ENCODE measurements at places on chromosomes 11 and 22.
A peak's percentile ranks its signal among the peaks of the same experiment; 100 is the strongest.

DNA sequence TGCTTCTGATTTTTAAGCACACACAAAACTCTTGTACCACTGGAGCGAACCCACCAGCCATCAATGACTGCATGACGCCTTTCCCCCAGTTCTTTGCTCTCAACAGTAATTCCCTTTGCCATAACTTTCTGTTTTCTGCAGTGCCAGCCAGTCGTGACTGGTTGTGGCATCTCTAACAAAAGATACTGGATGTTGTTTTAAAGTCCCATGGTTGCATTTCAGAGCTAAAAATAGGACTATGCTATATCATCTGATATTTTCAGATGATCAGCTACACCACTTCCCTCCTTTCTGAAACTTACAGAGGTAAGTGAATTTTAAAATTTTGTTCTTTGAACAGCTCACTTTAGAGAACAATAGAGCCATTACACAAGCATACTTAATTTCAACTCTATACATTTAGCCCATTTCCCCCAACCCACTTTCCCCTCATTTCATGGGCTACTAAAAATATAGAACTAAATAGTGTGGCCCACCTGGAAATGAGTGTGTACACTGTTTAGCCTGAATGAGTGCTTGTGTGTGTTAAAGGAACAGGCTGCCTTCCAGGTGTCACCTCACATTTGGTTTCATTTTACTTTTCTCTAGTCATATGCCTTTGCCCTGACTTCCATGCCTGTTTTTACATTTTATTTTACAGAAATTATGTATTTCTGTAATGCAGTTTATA is 136.9 kb upstream of the ZC3H12C start:
- no peak for DNase-seq

- peak; percentile 38 for DNase-seq
Measured at GRCh38 chr11:61893981-61894380, 2.6 kb upstream of the FADS3 start.

DNA sequence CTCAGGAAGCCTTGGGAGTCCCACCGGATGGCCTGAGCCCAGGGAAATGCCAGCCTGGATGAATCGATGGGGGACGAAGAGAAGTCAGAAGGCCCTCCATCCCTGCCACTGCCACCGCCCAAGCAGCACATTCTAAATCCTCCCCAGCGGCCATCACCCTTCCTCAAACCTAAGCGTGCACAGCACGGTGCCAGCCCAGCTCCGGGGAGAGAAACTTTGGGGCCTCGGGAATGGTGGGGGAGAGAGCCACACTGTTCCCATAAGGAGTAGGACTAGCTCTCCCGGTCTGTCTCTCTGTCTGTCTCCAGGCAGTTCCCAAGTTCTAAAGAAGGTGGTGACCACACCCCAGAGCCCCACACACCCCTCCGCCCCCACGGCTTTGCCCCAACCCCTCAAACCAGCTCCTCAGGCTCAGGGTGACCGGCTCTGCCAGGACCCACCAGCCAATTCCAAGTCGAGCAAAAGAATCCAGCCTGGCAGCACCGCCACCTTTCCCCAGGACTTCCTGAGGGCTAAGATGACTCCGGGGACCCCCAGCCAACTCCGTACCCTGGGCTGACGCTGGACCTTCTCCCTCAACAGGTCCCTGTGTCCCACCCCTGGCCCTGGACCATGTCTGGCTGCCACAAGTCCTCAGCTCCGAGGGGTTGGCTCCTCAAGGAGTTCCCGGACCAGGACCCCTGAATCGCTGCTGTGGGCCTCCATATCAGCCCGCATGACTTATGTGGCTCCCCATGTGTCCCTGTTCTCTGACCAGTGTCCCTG is 2.7 kb downstream of the AHNAK start:
- no peak for DNase-seq

DNA sequence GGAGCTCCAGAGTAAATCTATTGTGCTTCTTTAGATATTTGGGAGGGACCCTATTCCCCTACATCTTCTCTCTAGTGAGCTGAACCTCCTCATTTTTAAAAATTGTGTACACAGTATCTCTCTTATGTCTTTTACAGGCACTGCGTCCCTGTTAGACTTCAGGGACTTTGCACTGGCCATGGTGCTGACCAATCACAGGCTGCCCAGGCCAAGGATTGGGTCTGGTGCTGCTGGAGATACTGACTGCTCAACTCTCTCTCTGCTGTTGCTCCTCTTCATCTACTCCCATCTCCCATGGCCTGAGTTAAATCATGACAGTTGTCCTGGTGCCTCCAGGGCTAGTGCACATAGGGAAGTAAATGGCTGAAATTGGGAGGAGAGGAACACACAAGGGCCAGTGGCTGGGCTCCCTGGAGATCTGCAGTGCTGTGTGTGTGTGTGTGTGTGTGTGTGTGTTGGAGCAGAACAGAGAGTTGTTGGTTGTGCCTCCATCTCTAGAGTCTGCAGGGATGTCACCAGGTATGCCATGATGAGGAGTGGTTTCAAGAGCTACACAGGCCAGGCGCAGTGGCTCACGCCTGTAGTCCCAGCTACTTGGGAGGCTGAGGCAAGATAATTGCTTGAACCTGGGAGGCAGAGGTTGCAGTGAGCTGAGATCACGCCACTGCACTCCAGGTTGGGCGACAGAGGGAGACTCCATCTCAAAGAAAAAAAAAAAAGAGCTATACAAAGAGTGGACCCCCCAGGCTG is 155.3 kb downstream of the ST3GAL4 start:
- DNase-seq = no peak

- DNase-seq = peak; percentile 88
Measured at GRCh38 chr11:68212421-68213134, 518 bp downstream of the KMT5B start.

GRCh38 chr11:86537541-86538222 is 134.7 kb downstream of the ME3 start:
- no peak for DNase-seq

GRCh38 chr22:40240686-40241085 is 63.0 kb downstream of the TNRC6B start:
- no peak for DNase-seq

DNA sequence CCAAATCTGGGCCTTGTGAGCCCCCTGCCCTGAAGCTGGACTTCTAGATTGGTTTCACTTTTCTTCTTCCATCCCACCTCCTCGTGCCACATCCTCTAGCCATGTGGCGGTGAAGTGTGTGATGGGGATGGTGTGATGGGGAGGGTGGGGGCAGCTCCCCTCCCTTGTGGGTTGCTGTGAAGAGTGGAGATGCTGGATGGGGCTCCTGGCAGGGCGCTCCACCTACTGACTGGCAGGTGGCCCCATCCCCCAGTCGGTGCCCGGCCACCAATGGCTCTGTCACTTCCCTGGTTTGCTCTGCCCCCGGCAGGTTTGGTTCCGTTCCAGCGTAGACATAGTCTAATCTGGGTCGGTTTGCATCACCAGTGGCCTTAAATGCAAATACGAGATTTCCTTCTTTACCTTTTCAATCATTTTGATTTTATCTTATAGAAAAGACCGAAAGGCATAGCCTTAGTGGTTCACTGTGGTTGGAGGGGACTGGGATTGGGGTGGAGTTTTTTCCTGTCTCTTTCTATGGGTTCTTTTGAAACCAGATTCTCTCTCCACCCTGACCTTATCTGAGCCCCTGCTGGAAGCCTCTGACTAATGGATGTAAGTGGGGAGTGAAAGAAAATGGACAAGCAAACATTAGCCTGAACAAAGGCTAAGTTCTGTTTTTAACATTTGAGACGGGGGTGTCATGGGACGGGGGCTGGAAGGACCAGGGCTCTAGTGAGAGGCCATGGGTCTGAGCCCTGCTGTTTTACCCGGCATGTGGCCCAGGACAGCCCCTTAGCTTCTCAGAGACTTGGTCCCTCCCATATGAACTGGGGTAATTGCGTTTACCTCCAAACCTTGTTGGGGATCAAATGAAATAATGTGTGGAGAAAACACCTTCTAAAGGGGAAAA is 149.3 kb downstream of the CACNA1I start:
- DNase-seq = no peak

GRCh38 chr11:130115218-130115617 is 44.4 kb upstream of the ST14 start:
- DNase-seq = no peak

DNA sequence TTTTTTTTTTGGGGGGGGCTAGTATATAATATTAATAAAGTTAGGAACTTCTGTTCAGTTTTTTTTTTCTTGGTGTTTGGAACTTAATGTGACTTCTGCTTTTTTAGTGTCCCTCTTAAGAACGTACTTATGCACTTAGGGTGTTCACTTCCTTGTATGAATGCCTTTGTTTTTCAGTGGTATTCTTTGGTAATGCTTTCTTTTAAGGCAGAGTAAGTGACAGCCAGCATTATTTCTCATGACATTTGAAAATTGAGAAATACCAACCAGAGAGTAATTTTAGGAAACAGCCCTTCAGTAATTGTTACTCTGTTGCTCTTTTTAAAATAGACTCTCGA is 2.4 kb downstream of the GRK3 start:
- DNase-seq = peak; percentile 86

- no peak for DNase-seq
Measured at GRCh38 chr11:122804161-122804560, 34.1 kb upstream of the CRTAM start.

- no peak for DNase-seq
Measured at GRCh38 chr22:48850658-48851287, 976.9 kb downstream of the BRD1 start.

GRCh38 chr11:2888266-2888968 is 2.8 kb upstream of the CDKN1C start:
- peak; percentile 85 for DNase-seq

DNA sequence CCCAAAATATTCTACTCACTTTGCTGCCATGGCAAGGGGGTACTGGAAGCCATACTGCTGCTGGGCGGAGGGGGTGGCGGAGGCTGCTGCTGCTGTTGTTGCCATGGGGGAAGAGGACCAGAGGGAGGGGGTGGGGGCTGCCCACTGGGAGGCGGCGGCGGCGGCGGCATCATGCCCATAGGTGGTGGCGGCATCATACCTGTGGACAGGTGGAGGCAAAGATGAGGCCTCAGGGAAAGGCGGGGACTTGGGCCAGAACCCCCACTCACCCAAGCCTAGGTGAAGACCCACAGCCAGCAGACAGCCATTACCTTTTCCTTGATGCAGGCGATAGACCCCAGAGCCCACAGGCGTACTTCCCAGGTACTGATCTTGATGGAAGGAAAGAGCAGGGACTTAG is 7.1 kb upstream of the PYGM start:
- no peak for DNase-seq

GRCh38 chr11:35090125-35090524 is 48.8 kb upstream of the CD44 start:
- DNase-seq = no peak

DNA sequence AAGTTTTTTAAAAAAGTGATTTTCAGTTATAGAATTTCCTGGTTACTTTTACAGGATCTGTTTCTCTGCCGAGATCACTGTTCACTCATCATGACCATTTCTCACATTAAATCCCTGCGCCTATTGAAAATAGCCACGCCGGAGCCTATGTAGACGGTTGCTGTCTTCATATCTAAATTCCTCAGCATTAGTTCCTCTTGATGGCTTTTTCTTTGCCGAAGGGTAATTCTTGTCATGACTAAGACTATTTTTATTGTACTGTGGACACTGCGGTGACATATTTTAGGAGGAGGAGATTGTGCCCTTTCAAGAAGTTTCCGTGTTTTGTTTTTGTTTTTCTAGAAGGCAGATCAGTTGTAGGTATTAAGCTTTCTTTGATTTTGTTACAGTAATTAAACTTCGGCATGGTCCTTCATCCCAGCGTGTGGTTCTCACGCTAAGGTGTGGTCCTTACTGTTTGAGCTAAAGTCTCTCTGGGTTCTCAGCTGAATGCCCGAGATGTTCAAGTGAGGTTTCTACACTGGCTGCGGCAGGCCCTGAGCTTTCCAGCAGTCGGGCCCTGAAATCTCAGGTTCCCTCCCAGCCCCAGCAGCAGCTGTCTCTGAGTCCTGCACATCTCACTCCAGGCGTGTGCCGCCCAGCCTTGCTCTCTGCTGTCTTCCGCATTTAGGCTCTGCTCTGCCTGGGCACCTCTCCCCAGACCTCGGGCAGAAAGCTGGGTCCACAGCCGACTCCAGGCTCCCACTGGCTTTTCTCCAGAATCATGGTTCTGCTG is 1110.5 kb downstream of the TBC1D22A start:
- no peak for DNase-seq

DNA sequence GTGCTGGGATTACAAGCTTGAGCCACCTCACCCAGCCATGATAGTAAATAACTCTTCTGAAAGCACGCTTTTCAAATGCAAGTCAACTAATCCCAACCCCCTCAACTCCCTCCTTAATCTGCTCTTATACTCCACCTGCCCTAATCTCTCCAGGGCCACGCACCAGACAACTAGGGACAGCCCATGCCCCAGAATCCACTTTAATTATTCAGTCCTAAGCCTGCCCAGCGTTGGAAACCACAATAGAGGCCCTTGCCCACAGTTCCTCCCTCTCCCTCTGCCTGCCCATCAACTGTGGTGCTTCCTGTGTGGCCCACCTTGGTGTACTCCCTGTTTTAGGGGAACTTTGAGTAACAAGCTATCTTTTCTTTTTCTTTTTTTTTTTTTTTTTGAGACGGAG is 2.7 kb upstream of the VPREB3 start:
- DNase-seq = no peak

GRCh38 chr11:85534806-85535205 is 92.3 kb downstream of the DLG2 start:
- no peak for DNase-seq

DNA sequence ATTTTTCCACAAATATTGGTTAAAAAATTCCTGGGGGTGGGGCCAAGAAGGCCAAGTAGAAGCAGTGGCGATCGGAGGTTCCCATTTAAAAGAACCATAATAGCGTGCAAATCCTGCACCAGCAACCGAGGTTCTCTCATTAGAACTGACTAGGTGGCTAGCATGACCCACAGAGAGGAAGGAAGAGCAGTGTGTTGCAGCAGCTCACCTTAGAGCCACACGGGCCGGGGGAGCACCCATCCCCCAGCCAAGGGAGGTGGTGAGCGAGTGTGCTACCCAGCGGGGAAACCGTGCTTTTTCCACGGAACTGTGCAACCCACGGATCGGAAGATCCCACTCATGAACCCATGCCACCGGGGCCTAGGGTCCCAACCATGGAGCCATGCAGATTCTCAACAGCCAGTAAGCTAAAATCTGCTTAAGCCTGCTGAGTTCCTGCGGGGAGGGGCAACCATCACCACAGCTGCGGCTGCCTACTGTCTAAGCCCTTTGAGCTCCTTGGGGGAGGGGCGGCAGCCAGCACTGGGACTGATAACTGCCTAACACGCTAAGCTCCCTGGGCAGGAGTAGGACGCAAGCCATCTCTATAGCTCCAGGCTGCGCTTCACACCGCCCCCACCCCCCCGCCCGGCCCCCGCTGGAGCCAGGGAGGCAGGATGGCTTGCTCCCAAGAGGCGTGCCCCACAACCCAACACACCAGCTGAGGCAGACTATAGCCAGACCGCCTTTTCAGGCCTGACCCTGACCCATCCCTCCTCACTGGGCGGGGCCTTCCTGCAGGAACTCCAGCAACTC is 21.0 kb upstream of the HTATIP2 start:
- DNase-seq = no peak

- no peak for DNase-seq
Measured at GRCh38 chr11:123559523-123559955, 94.9 kb downstream of the SCN3B start.

- no peak for DNase-seq
Measured at GRCh38 chr22:22157348-22157725, 87.2 kb upstream of the VPREB1 start.
